MG63 (cell line): ENCODE measurements at places on chromosomes 4 and X. TPM values are rescaled to one million over a fixed set of nuclear protein-coding genes. Genes with fewer than 3 reads are reported as not detected.

DNA sequence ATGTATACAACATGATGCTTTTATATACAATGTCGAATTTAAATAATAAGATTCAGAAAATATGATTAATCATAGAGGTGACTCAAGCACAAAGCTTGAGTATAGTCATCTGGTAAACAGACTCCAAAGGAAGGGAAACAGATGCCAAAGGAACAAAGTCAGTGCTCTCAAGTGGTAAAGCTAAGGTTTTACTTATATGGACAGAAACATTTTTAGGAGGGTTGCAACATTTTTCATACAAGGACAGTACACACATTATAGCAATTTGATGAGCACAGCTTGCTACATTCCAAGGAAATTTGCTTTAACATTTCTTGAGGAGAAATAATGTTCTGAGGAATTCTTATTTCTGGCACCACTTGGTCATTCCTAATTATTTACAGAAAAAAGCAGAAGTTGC, 333.4 kb upstream of the AADAT start:
- no peak for DNase-seq

- no peak for DNase-seq
Observed at GRCh38 chr4:3254302-3255131, 5.6 kb downstream of the MSANTD1 start.

Gene FAM241A
- 1.2 and 3.7 TPM in 2 replicates for total RNA-seq

- DNase-seq: no peak
Observed at GRCh38 chr4:145824463-145824862, 114.2 kb downstream of the ZNF827 start.

Gene PNMA6F
- total RNA-seq: not detected in 2 replicates

DNA sequence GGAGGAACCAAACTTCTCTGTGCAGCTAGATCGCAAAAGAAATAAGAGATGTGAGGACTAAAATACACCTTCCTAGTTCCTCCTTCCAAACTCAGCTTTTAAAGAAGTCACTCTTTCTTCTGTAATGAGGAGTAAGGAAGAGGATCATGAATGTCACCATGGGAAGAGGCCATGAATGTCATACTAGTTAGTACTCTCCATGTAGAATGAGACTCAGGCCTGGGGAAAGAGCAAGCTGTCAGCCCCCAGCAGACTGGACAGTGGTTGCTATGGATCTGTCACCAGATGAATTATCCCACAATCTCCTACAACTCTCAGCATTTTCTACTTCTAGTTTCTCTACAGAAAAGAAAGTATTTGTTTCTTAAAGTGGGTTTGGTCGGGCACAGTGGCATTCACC, 57.1 kb upstream of the PRDM8 start:
- no peak for DNase-seq

GRCh38 chr4:106041294-106042002, 146.2 kb downstream of the NPNT start:
- DNase-seq: no peak

DNA sequence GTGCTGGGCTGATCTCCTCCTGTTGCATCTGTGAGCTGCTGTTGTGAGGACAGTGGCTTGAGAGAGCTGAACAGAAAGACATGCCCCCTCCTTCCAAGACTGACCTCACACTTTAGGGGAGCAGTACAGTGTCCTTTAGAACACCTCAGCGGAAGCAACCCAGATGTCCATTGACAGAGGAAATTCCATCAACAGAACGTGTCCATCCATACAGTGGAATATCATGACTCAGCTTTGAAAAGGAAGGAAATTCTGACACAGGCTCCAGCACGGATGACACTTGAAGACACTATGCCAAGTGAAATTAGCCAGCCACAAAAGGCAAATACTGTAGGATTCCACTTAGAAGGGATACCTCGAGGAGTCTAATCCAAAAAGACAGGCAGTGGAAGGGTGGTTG, 103.5 kb downstream of the GPR143 start:
- DNase-seq: peak; percentile 47

Gene GAGE13
- not detected in 2 replicates for total RNA-seq

DNA sequence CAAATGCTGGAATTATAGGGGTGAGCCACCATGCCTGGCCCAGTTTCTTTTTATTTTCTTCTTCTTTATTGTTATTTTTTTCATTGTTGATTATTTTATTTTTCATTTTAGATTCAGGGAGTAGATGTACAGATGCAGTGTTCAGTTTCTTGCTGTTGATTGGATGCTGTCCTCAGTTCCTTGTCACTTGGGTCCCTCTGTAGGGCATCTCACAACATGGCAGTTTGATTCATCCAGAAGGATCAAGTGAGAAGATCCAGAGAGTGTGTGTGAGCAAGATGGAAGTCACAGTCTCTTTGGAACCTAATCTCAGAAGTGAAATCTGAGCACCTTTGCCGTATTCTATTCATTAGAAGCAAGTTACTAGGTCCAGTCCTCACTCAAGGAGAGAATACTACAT, 20.9 kb downstream of the HMGB3 start:
- DNase-seq: no peak

DNA sequence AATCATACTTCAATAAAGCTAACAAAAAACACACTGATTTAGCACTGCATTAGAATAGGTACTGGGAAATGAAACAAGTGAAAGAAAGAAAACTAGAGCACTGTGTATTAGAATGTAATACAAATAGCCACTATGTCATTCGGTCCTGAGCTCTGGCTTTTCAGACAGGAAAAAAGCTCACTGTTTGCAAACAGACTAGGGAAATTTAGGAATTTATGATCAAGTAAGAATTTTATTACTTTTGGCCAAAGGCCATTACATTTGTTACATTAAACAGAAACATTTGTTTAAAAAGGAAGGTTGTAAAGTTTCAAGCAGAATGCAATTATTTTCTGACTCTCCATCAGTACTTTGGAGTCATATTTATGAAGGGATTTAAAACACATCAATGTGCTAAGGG, 68.7 kb downstream of the KLHL8 start:
- DNase-seq: no peak

DNA sequence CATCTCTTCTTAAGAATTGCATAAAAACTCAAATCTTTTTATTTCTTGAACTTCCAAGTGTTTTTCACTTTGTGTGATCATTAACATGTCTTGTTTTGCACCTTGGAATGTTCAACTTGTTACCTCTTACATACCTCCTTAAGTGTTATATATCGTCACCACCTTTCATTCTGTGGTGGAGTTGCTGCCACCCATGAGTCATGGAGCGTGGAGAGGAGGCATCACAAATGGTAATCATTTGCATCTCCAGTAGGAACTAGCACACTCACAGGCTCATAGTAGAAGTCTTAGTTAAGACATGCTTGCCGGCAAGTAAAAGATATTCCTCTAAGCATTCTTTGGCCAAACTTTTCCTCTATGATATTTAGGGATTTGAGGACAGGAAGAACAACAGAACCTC, 67.0 kb upstream of the VCX start:
- no peak for DNase-seq

GRCh38 chr4:8578717-8579116, 1.5 kb upstream of the GPR78 start:
- DNase-seq: no peak
